ENCODE measurements at places on chromosomes 7 and 10.
A peak's percentile ranks its signal among the peaks of the same experiment; 100 is the strongest.

GRCh38 chr10:133067149-133068105, 20.3 kb upstream of the ADGRA1 start:
- DNase-seq, result no peak

GRCh38 chr7:150686030-150686631, 625 bp downstream of the GIMAP2 start:
- peak; percentile 55 for DNase-seq

- DNase-seq, result no peak
Measured at GRCh38 chr7:44615149-44615611, 8.8 kb downstream of the OGDH start.

DNA sequence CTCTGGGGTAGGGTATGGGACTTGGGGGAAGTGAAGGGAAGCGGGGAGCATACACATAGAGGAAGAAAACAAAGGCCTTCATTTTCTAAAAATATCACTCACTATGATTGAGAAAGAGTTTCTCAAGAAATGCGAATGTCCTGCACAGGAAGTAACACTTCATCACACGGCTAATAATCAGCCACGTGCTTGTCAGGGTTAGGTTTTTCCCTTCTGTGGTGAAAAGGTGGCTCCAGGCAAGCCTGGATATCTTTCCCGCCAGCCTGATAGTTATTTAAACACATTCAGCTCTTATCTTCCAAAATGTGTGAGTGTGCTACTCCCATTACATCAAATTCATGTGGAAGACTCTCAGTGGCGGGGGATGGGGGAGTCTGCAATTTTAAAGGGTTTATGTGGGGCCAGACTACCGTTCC, 166.4 kb upstream of the ADO start:
- peak; percentile 25 for DNase-seq

- no peak for DNase-seq
Measured at GRCh38 chr7:88150033-88150432, 69.8 kb downstream of the SRI start.

GRCh38 chr10:47094636-47095035, 183.4 kb downstream of the PTPN20 start:
- no peak for DNase-seq

GRCh38 chr10:60896810-60897209, 47.2 kb downstream of the RHOBTB1 start:
- DNase-seq, result no peak

DNA sequence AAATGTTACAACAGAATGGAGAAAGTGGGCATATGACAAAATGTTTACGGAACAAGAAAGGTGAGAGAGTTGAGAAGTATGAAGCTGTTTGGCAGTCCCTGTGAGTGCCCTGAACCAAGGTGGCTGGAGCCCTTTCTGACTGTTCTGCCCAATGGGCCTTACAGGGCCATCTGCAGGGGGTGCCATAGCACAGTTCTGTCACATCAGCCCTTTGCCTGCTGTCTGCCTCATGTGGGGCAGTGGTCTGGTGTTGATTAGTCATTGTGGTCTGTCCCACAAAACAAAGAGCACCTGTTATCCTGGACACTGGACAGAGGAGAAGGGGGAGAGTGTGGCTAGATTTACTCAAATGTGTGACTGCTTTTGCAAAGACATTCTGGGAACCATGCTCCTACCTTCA, 51.5 kb upstream of the OSBPL3 start:
- no peak for DNase-seq

GRCh38 chr7:64876792-64877713, 26.0 kb upstream of the ZNF273 start:
- DNase-seq, result no peak

DNA sequence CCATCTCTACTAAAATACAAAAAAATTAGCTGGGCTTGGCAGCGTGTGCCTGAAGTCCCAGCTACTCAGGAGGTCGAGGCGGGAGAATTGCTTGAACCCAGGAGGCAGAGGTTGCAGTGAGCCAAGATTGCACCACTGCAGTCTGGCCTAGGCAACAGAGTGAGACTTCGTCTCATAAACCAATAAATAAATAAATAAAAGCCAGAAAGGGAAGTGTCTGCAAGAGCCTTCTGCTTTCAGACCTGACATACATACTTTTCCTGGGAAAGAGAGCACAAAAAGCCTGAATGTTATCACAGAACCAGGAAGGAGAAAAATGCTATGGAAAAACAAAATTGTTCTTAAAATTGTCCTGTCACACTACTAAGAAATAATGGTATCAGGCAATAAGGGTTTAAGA, 4.1 kb upstream of the KIF5B start:
- no peak for DNase-seq

GRCh38 chr10:112880633-112881530, 69.2 kb upstream of the TCF7L2 start:
- no peak for DNase-seq

DNA sequence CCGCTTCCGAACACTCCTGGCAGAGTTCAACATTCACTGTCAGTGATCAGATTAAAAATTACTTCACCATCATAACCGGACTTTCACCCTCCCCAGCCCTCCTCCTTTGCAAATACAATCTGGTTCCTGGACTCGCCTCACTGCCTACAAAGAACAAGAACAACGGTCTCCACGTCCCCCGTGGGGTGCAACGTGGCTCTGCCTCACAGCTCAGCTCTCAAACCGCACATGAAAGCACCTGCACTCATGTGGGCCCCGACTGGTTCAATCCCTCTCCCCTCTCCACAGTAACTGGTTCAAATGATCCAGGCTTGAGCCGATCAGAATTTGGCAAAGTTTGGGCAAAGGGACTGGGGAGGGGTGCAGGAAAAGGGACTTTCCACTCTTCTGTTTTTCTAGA, 21.0 kb downstream of the ASB13 start:
- no peak for DNase-seq

DNA sequence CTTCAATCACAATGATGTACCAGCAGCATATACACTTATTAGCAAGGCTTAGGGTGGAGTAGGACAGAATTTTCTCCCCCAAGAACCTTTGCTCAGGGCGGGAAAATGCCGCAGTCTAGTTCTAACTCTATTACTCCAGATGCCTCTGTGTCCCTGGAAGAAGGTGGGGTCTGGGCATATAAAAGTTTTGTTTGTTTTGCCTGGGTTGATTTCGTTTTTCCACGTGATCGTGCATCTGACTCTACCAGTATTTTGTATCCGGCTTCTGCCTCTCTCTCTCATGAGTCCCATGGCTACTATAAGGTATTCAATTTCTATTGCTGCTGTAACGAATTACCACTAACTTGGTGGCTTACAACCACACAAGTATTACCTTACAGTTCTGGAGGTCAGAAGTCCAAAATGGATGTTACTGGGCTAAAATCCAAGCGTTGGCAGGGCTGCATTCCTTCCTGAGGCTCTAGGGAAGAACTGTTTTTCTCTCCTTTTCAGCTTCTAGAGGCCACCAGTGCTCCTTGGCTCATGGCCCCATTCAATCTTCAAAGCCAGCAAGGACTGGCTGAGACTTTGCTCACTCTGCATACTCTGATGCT, 181.2 kb upstream of the PRSS58 start:
- no peak for DNase-seq

DNA sequence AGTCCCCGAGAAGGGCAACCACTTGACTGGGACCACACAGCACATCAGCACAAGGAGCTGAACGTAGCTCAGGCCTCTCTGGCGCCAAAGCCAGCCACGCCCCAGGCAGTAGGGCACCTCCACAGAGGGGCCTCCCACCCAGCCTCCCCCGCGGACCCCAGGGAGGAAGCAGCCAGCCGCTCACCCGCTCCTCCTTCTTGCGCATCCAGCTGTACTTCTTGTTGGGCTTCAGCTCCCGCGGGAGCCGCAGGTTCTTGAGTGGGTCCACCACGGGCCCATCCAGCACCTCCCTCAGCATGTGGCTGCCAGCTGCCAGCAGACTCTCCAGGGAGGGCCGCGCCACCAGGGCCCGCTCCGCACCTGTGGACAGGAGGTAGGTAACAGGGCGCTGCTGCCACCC, 61.2 kb downstream of the TNRC18 start:
- DNase-seq, result no peak

DNA sequence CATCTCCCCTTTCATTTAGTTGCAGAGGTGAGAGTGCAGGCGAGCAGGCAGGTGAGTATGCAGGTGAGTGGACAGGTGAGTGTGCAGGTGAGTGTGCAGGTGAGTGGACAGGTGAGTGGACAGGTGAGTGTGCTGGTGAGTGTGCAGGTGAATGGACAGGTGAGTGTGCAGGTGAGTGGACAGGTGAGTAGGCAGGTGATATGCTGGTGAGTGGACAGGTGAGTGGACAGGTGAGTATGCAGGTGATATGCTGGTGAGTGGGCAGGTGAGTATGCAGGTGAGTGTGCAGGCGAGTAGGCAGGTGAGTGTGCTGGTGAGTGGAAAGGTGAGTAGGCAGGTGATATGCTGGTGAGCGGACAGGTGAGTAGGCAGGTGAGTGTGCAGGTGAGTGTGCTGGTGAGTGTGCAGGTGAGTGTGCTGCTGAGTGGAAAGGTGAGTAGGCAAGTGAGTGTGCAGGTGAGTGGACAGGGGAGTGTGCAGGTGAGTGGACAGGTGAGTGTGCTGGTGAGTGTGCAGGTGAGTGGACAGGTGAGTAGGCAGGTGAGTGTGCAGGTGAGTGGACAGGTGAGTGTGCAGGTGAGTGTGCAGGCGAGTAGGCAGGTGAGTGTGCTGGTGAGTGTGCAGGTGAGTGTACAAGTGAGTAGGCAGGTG, 165.6 kb downstream of the ADARB2 start:
- DNase-seq, result no peak

GRCh38 chr7:153415632-153416031, 636.6 kb upstream of the DPP6 start:
- DNase-seq, result no peak

- DNase-seq, result peak; percentile 89
Measured at GRCh38 chr10:118720685-118721538, 33.9 kb downstream of the CACUL1 start.

- no peak for DNase-seq
Measured at GRCh38 chr10:133163889-133164815, 4.1 kb downstream of the KNDC1 start.

GRCh38 chr7:74020390-74020789, 7.6 kb upstream of the ELN start:
- DNase-seq, result no peak

DNA sequence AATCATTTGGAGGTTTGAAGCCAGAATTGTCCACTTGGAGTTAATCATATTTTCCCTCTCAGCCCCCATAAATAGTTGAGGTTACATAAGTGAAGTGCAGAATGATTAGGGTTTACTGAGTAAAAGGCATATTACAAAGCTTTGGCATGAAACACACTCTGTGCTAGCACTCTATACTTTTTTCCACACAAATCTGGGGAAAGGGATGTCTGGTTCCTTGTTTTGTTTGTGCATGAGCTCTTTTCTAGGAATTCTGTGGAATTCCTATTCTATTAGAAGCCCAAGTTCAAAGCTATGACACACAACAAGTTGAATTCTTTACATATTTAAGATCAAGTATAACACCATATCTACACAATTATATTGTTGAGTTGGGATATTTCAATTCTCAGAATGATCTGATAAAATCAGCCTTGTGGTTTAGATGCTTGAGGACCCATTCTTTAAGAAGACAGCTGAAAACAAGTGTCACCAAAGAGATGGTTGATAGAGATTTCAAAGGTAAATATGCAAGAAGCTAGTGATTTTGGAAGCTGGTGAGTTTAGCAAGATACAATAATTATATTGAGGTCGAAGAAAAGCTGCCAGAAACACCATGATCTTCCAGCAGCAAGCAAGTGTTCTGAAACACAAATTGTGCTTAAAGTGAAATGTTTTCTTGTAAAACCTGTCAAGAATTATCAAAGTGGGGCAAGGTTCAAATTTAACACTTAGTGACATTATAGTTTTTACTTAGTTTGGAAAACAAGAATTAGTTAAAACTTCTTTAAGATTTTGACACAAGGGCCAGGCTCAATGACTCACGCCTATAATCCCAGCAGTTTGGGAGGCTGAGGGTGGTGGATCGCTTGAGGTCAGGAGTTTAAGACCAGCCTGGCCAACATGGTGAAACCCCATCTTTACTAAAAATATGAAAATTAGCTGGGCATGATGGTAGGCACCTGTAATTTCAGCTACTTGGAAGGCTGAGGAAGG, 122.6 kb downstream of the INHBA start:
- peak; percentile 6 for DNase-seq

DNA sequence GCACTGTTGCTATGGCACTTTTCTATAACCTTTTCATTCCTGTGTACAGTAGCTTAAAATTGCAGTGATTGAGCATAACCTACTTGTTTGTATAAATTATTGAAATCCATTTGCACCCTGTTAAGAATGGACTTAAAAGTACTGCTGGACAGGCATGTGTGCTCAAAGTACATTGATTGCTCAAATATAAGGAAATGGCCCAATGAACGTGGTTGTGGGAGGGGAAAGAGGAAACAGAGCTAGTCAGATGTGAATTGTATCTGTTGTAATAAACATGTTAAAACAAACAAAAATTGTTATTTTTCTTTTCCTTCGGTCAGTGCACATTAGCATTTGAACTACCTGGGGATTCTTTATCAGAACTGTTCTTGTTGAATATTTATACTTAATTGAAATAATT, 57.1 kb upstream of the BAMBI start:
- no peak for DNase-seq

GRCh38 chr10:80530251-80530650, 7.5 kb upstream of the SH2D4B start:
- DNase-seq, result peak; percentile 20

GRCh38 chr10:31075434-31075833, 43.8 kb upstream of the ZNF438 start:
- DNase-seq, result no peak

GRCh38 chr10:64760371-64760770, 1239.2 kb downstream of the REEP3 start:
- DNase-seq, result no peak

DNA sequence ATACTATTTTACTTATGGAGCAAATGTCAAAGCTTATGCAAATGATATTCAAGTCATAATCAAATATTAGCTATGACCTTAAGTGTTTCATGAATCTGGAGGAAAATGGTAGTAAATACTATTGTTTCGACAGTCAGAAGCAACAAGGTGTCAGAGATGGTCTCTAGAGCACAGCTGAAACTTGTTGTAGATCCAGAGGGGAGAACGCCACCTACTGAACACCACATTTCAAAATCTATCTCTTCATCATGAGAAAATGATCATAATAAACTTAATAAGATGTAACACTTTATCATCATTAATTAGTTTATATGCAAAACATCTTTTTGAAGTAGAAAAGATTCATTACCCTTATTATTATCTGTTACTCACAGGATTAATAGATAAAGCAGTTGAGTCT, 418.7 kb downstream of the GATA3 start:
- no peak for DNase-seq

GRCh38 chr7:46982928-46983327, 599.0 kb downstream of the TNS3 start:
- no peak for DNase-seq

- no peak for DNase-seq
Measured at GRCh38 chr7:131212114-131212513, 115.6 kb upstream of the MKLN1 start.

- no peak for DNase-seq
Measured at GRCh38 chr10:49662169-49662830, 17.2 kb upstream of the C10orf53 start.

DNA sequence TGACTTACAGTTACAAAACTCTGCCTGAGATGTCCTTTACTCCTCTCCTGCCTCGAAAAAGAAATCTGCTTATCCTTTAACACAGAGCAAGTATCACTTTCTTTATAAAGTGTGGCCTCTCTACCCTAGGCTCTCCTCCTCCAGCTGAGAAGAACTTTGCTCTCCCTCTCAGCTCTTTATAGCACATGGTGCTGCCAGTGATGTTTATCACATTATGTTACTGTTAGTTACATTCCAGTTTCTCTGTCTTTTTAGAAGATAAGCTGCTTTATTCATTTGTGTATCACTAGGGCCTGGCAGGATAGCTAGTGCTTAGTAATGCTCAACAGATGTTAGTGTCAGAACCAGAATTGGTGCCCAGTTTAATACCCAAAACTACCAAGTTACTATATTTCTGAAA, 41.1 kb upstream of the TMEM229A start:
- DNase-seq, result peak; percentile 2
